ENCODE measurements at places on chromosomes 2 and 18.

- DNase-seq, result peak; percentile 41
- peaks cover 23% of the 10 kb centered on the region for H3K4me1 ChIP-seq
- H3K36me3 ChIP-seq, result no peaks in the 10 kb centered on the region
- H3K27me3 ChIP-seq, result no peaks in the 10 kb centered on the region
Measured at GRCh38 chr18:55764386-55764785, 176.4 kb upstream of the TCF4 start.

- no peak overlapping the region for H3K4me3 ChIP-seq
- no peaks in the 10 kb centered on the region for H3K27me3 ChIP-seq
- no peaks in the 10 kb centered on the region for H3K36me3 ChIP-seq
- H3K27ac ChIP-seq, result no peak overlapping the region
- H3K4me1 ChIP-seq, result no peaks in the 10 kb centered on the region
Measured at GRCh38 chr2:191126386-191127085, 24.3 kb downstream of the STAT4 start.

- H3K36me3 ChIP-seq, result no peaks in the 10 kb centered on the region
- peak overlapping the region; percentile 33 for H3K4me3 ChIP-seq
- H3K27me3 ChIP-seq, result peaks cover 96% of the 10 kb centered on the region
- no peak overlapping the region for H3K27ac ChIP-seq
- peaks cover 19% of the 10 kb centered on the region for H3K4me1 ChIP-seq
- no peak for DNase-seq
Measured at GRCh38 chr2:104871972-104872865, 18.3 kb downstream of the POU3F3 start.

DNA sequence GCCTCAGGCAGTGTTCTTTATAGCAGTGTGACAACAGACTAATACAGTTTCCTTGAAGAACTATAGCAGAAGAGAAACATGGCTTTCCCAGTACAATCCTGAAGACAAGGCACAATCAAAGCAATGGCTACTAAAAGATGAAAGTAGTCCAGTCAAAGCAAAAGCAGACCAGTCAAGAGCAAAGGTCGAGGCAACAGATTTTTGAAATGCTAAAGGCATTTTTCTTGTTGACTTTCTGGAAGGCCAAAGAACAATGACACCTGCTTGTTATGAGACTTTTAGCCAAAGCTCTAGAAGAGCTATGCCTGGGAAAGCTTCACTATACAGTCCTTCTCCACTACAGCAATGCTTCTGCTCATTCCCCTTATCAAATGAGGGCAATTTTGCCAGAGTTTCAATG is 269.9 kb downstream of the EXOC6B start:
- H3K27me3 ChIP-seq, result no peaks in the 10 kb centered on the region
- no peak overlapping the region for H3K4me3 ChIP-seq
- no peaks in the 10 kb centered on the region for H3K4me1 ChIP-seq
- no peak overlapping the region for H3K27ac ChIP-seq

DNA sequence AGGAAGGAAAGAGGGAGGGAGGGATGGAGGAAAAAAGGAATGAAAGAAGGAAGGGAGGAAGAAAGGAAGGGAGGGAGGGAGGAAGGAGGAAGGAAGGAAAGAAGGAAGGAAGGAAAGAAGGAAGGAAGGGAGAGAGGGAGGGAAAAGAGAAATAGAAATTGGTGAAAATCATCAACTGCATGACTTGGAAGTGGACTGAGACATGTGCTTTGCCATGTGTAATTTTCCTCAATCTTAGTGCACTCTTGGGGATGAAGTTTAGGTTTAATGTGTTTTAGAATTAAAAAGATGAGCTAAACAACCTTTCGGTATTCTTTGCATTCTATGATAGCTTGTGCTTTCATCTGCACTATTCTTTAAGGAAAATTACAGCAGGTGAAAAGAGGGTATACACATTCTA is 320.1 kb upstream of the GALNT5 start:
- H3K27ac ChIP-seq, result no peak overlapping the region
- H3K4me1 ChIP-seq, result no peaks in the 10 kb centered on the region

Data from hepatocyte (in vitro differentiated cells).